ENCODE measurements at places on chromosomes 6 and 20.
A peak's percentile ranks its signal among the peaks of the same experiment; 100 is the strongest.

- DNase-seq = peak; percentile 25
Observed at GRCh38 chr6:33854572-33855030, 50.8 kb upstream of the MLN start.

DNA sequence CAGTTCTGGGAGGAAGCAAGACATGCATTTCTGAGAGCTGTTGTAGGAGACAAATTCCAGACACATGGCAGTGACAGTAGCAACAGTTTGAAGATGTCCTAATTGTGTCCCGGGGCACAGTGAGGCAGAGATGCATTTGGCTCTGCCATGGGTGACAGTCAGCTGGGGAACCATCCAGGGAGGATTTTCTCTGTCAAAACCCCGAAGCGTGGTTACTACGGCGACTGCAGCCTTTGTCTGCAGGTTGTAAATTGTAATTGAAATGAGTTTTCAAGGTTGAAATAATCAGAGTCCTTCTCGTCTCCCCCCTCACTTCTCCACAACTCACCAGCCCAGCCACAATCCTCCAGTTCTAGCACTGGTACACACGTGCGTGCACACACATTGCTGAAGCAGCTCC, 100.1 kb downstream of the GRM4 start:
- DNase-seq = no peak

- DNase-seq = no peak
Observed at GRCh38 chr6:132719736-132720448, 6.0 kb upstream of the VNN1 start.

GRCh38 chr6:35064290-35064689, 76.8 kb downstream of the TCP11 start:
- no peak for DNase-seq

- DNase-seq = no peak
Observed at GRCh38 chr6:6722195-6722594, 133.7 kb downstream of the LY86 start.

DNA sequence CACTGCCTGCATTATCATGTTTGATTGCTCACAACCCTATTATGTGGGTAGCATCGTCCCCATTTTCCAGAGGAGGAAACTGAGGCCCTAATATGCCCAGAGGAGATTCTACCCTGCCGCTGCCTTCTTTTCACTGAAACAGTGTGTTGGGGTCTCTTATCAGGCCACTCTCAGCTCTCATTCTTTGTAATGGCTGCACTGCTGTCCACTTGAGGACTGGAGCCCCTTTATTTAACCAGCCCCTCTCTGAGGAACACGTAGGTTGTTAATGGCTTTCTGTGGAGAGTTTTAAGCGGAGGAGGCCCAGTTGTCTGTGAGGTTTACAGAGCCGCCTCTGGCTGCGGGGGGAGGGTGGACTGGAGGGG, 32.5 kb downstream of the SRC start:
- DNase-seq = no peak

- DNase-seq = no peak
Observed at GRCh38 chr6:99836471-99836870, 157.6 kb downstream of the MCHR2 start.

DNA sequence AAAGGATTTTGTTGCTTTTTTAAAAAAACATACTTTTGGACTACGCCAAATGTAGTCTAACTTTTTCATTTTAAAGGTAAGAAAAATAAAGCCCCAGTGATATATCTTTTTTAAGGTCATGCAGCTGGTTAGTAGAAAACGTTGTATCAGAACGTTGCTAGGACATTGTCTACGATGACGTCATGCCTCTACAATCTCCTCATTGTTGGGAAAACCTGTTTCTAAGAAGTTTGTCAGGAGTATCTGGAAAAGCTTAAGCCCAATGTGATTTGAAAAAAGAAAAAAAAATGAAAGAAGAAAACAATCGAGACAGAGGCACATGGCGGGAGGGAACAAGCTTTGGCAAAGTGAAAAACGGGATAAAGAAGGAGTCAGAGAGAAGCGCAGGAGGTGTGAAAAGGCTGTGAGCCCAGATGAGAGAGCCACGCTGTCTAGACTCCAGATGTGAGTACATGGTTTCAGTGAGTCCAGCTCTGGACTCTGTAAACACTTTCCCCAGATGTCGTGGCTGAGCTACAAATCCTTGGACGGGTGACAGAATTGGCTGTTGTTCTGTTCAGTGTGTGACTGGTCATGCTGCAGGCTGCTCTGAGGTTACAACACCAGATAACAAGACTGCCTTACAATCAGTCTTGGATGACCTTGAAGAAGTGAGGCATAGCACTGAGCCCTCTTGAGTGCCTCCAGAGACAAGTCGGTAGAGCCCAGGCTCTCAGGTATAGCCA, 656.7 kb upstream of the ID4 start:
- no peak for DNase-seq

- DNase-seq = no peak
Observed at GRCh38 chr6:39441986-39442385, 119.5 kb upstream of the KCNK16 start.

DNA sequence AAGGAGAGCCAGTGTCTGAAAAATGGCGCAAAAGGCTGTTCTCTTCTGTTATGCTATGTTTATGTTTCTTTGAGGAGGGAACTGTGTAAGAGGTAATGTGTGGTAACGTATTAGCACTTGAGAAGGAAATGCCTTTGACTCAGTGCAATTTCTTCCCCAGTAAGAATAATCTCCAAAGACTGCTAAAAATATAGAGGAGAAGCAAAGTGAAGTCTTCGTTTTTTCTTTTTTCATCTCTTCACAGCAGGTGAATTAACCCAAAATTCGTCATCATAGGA, 47.1 kb upstream of the IFNGR1 start:
- DNase-seq = no peak

DNA sequence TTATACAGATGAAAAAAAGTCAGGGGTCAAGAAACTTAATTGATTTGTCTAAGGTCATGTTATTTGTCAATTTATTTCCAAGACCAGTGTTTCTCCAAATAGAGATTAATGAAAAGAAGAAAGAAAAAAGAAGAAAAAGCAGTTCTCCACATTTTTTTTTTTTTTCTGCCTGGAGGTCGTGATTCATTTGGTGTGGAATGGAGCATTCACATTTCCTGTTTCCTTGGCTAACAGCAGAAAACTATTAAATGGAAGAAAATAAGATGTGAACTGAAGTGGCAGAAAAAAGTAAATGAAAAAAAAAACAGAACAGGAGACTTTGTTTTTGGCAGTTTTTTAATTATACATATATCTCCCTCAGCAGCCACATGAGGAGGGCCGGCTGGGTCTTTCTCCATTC, 470.8 kb upstream of the ZNF337 start:
- DNase-seq = peak; percentile 45

DNA sequence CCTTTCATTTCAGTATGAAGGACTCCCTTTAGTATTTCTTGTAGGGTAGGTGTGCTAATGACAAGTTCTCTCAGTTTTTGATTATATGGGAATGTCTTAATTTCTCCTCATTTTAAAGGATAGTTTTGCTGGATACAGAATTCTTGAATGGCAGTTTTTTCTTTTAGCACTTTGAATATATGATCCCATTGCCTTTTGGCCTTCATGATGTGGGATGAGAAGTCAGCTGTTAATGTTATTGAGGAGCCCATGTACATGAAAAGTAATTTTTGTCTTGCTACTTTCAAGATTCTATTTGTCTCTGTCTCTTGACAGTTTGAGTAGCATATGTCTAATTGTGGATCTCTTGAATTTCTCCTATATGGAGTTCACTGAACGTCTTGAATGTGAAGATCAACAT, 30.9 kb downstream of the RSPH3 start:
- peak; percentile 5 for DNase-seq

DNA sequence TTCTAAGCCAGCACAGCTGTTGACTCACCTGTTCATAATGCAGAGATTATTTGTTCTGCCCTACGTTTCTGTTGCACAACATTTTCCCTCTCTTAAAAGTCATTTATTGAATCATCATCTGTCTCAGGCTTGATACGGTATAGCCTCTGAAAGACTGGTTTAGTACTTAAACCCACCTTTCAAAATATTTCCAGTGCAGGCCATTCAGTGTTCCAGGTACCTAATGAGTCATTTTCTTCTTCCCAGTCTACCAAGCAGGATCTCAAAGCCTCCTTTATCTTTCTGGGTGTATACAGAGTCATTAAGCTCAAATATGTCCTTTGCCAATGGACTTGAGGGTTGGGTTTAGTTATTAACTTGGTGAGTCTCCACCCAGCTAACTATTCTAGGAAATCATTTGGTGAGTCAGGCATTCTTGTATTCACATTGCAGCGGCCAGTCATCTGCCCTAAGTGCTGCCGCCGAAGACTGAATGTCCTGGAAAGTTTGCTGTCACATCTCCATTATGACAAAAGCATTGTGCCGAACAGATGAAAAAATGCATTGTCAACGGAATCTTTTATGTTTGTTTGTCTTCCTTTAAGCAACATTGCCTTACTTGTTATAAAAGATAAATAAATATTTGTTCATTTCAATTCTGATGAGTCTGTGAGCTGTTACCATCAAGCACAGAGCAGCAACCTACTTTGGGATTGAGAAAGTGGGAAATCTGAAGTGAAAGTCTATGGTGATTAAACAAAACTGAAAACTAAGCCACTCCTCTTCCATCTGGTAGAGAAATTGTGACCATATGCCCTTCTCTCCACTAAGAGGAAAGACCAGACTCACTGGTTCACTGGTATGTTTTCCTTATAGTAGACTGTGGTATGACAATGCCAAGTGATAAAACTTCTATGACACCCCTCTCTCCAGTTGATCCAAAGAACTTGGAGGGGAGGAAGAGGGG, 14.3 kb upstream of the FAM135A start:
- peak; percentile 76 for DNase-seq

DNA sequence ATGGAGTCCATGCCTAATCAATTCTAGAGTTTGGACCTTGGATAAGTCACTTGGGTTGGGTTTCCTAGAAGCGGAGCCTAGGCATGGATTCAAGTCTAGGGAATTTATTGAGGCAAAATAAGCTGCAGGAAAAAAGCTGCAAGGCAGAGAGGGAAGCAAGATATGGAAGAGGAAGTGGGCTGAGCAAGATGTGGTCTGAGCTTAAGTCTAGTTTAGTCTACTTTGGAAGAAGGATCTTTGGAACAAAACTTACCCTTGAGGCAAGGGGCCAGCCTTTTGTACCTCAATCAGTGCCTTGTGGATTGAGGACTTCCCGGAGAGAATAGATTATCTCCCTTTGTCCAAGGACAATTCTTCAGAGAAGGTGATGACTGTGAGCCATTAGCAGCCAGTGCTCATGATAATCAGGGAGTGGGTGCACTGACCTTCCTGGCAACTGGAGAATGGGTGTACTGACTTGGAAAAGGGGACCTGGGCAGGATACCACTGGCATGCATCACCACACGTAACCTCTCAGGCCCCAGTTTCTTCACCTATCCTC, 10.9 kb downstream of the ZSCAN9 start:
- no peak for DNase-seq

DNA sequence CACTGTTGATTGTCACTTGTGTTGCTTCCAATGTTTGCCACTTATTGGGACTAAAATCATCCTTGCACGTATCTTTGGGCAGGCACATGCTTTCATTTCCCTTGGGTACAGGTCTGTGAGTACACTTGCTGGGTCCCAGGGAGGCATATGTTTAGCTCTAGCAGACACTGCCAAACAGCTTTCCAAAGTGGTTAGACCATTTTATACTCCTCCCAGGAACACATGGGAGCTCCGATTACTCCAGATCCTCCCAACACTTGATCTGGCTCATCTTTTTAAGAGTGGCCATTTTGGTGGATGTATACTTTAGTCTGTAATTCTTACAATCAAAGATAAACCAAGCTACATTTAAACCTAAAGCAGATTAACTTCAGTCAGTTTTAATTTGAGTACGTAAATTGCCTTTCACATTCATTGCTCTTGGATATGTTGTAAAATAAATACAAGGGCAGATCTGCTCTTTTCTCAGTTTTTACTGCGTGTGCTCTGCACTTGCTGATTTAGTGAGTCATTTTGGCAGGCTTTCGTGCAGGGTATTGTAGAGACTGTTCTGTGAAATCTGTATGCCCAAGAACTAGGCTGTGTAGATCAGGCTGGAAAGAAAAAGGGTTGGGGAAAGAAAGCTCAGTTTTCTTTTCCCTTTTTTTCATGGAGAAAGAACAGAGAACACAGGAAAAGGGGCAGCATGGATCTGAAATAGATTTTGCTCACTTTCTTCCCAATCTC, 19.5 kb downstream of the SLC22A1 start:
- DNase-seq = peak; percentile 41

DNA sequence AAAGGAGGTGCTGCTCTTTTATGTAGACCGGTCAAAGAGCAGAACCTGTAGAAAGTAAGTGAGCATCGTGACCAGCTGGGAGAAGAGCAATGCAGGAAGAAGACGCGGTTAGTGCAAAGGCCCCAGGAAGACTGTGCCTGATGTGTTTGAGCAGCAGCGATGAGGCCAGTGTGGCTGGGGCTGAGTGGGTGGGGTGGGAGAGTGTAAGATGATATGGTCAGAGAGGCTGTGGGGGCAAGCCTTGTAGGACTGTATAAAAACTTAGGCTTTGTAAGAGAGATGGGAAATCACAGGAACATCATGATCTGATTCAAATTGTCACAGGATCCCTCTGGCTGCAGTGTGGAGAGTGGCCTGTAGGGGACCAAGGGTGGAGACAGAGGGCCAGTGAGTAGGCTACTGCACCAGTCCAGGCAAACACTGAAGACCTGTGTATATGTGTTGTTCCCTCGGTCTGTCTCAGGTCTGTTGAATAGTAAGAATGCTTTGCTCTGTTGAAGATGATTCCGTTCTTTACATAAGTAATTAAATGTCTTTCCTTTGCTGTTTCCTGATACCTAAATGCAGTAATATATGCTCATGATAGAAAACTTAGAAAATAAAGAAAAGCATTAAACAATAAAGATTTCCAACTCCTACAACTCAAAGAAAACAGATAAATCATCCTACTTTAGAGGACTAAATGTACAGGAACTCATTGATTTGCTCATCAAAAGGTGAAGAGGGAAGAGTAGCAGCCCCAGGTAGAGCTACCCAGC, 23.6 kb upstream of the WFDC2 start:
- DNase-seq = peak; percentile 36

DNA sequence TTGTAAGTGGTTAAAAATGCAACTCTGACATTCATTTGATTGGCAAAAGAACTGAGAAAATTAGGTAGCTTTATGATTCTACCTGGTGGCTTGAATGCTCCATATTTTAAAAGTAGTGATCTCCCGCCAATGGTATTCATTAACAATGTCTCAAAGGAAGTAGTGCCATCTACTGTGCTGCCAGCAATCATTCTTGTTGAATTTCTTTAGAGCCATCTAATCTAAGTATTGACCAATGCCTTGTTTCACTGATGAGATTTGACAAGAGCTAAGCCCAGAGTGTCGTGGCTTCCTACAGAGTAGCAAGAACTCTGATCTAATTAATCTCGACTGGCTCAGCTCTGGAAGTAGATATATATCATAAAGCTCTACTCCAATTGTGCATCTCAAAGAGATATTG, 696.7 kb downstream of the C6orf118 start:
- DNase-seq = no peak

DNA sequence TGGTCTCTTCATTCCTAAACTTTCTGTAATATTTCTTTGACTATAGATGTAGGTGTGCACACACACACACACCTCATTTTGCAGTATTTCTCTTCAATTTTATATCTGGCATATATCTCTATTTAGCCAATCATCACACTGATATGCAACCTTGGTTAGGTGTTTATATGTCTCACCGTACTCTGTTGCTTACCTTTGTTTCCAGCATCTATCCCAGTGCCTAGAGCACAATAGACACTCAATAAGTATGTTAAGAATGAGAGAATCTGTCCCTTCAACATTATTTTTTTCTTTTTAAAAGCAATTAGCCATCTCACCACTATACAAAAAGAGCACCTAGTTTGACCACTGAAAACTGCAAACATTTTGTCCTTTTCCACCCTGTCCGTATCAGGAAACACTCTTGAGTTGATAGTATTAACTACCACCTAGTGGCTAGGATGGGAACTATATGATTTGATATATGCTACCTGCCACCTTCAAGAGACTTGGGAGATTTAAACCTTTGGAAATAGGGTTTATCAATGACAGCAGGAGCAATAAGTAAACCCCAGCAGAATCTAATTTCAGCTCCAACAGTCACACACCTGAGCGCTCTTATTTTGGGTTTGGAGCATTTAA, 48.7 kb upstream of the RSPO3 start:
- DNase-seq = peak; percentile 33

Measured in A172 (cell line).